Ammon's horn (tissue), 1 donor: ENCODE measurements at places on chromosomes 3 and 15.

- no peak for DNase-seq
These were observed 132.4 kb upstream of the LPP start for GRCh38 chr3:188021502-188022040.

DNA sequence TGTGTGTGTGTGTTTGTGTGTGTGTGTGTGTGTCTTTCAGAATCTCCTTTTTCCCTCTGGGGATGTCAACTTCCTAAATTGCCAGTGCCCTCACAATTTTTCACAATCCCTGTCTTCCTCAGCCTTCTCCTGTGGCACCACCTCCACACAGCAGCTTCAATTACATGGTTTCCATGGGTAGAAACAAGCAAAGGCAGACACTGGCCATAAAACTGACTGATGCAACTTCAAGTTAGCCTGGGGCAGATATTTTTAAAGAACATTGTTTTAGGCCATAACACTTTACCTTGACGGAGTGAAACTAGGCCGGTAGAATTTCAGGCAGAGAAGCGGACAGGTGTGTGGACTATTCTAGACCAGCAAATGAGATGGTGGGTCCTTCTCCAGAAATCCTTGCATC lies 405.8 kb upstream of the SUCLG2 start:
- DNase-seq, result no peak

DNA sequence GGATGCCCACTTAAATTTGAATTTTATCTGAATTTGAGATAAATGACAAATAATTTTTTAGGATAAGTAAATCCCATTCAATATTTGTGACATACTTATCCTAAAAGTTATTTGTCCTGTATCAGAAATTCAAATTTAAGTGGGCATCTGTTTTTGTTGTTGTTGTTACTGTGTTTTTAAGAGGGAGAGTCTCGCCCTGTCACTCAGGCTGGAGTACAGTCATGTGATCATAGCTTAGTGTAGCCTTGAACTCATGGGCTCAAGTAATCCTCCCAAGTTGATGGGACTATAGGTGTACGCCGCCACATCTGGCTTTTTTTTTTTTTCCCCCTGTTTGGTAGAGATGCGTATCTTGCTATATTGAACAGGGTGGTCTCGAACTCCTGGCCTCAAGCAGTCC lies 283.0 kb downstream of the PTPRG start:
- DNase-seq, result no peak

DNA sequence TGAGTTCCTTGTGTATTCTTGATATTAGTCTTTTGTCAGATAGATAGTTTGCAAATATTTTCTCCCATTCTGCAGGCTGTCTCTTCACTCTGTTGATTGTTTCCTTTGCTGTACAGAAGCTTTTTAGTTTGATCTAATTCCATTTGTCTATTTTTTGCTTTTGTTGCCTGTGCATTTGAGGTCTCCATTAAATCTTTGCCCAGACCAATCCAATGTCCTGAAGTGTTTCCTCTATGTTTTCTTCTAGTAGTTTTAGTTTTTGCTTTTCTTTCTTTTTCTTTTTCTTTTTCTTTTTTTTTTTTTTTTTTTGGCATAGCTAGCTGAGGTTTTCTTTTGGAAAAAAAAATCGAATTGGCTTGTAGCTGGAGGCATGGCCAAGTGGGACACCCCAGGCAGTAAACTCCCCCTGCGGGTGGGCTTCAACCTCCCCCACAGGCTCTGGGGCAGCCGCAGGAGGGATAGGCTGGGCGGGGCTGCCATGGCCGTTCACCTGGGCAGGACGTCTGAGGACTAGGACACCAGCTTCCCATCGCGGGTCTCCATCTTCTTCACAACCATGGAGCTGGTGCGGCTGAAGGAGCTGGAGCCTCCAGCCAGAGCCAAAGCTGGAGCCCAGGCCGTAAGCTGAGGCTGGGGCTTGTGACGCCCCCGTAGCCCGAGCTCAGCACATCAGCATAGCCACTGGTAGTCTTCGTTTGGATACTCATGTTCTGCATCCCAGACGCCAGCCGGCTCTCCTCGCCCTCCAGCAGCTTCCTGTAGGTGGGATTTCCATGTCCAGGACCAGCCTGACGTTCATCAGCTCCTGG lies 16.2 kb upstream of the PSTPIP1 start:
- DNase-seq, result no peak
